ENCODE measurements at places on chromosomes 5 and 9.

DNA sequence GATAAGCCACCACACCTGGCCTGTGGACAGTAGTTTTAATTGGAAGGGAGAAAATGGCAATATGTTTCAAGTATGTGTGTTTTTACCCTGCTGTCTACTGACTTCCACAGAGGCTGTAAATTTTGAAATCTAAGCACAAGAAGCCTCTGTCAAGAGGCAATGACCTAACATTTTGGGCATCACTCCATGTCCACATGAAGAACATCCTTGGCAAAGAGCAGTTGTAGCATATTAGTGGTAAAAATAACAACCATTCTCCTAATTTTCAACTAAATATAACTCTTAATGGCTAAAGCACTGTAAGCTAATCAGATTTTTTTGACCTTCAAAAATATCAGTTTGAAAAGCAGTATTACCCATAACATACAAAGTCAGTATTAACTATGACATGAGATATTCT lies 100.3 kb upstream of the APC start:
- DNase-seq = no peak

- DNase-seq = no peak
Observed at GRCh38 chr9:92476962-92477361, 5.3 kb downstream of the ASPN start.

GRCh38 chr5:55406292-55406691 lies 98.5 kb downstream of the MTREX start:
- DNase-seq = no peak

DNA sequence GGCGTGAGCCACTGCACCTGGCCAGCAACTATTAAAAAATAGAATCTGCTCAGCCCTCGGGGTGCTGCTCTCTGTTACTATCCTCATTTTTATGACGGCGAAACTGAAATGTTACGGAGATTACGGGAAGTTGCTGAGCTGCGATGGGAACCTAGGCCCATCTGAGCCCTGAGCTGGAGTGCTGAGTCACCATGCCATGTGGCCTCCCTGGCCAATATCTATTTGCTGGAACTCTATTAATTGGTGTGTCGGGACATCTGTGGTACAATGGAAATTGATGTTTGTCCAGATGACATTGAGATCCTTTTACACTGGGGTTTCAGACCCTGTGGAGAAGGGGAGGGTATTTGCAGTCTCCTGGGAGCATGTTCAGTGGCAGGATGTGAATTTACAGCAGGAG lies 8.1 kb downstream of the PRDM12 start:
- no peak for DNase-seq

GRCh38 chr5:122384739-122385235 lies 72.8 kb downstream of the SNCAIP start:
- DNase-seq = no peak

GRCh38 chr9:120464176-120464886 lies 115.6 kb downstream of the CDK5RAP2 start:
- no peak for DNase-seq

DNA sequence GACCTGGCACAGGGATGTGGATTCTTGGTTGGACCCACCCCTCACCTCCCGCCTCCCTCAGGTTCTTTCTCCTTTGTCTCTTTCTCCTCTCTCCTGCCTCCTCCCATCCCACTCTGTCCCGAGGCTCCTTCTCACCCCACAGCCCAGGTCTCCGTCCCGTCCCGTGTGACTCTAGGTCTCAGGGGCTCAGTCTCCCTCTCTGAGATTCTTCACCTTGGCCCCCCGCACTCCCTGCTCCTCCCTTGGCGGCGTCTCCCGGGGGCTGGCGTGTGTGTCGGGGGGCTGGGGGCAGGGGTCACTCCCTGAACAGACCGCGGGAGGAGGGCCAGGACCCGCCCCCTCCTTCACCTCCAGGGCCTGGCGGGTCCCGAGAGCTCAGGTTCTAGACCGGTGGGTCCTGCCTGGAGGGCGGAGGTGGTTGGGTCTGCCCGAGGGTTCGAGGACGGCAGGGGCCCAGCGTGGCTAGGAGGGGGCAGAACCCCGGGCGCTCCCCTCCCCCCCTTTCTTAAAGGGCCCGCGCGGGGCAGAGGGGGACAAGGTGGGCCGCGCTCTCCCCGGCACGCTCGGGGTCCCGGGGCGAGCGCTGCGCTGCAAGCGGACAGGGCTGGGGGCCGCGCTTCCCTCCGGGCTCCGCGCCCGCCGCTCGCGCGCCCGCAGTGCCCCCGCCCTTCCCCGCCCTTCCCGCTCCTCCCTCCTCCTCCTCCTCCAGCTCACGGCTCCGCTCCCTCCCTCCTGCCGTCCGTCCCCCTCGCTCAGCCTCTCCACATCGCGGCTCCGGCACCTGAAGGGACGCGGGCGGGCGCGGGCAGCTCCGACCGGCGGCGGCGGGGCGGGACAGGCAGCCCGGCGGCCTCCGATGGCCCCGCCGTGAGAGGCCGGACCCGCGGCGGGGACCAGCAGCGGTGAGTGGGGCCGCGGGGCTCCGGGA lies at the start of gene PSD2:
PSD2 (plus strand) TSS at position 735 of the 928 bp plus-strand sequence. CDS start 13,633 bp downstream, outside the sequence.
- DNase-seq = peak; percentile 17

- DNase-seq = no peak
Observed at GRCh38 chr9:70257502-70257901, 1.3 kb upstream of the SMC5 start.

DNA sequence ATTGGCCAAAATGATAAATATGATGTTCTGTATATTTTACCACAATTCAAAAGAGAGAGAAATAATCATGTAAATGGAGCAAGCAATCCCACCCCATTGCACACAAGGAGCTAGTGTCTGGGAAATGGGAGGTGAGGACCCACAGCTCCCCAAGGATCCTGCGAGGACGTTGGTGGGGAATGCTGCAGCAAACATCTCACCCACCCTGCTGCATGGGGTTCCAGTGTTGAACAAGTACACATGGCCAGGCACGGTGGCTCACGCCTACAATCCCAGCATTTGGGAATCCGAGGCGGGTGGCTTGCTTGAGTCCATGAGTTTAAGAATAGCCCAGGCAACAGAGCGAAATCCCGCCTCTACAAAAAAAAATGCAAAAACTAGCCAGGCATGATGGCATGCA lies 29.0 kb downstream of the STK10 start:
- no peak for DNase-seq

- no peak for DNase-seq
Observed at GRCh38 chr5:26003966-26004365, 1034.4 kb downstream of the CDH9 start.

GRCh38 chr9:78712903-78713613 lies 416.1 kb downstream of the PSAT1 start:
- DNase-seq = no peak

DNA sequence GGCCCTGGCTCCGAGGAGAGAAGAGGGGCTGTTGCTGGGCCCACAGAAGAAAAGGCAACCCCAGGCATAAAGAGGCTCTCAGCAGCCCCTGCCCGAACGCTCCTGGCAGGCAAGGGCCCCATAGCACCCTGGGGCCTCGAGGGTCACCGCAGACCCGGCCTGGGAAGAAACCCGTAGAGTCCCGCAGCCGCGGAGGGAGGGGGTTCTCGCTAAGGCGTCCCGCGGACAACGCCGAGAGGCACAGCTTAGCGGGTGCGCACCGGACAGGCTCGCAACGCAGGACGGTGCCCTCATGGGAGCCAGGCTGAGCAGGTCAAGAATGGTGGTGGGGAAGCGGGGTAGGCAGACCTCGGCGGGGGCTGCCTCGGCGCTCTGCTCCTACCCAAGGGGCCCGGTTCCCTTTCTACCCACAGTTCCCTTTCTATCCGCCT lies 6.7 kb downstream of the PITX1 start:
- no peak for DNase-seq
